Adrenal gland (tissue), 19 donors: ENCODE measurements at places on chromosomes 13 and 19.

- no peak for DNase-seq
Measured at GRCh38 chr19:41919948-41920712, 8.1 kb downstream of the ERFL start.

DNA sequence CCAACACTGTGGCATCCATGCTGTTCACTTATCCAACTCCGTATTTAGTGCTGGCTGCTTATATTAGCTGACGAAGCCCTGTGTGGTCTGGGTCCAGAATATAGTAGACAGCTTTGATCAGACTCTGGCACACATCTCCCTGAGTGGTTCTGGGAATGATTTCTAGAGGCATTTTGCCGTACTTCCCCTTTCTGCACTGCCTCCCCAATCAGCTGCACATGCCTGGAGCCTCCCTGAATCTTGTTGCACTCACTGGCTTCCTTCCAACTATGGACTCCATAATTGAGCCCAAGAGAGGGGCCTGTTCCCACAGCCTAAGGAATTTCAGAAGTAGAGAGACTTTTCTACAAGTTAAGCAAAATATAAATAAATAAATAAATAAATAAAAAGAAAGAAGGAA, 30.4 kb upstream of the PCDH8 start:
- no peak for DNase-seq

DNA sequence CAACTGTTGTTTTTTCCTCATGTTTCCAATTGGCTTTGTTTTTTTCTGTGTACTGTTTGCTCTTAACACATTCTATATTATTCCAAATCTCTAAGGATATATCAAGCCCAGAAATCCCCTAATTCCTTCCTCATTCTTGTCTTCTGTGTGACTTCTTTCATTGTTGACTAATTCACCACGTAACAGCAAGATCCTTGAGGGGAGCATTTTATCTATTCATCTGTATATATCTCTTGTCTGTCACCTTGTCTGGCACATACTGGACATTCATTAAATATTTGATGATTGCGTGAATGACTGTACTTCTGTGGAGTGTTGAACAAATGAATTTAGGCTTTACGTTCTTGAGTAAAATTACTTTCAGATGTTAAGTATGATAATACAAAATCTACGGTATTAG, 44.8 kb upstream of the OLFM4 start:
- DNase-seq = no peak

DNA sequence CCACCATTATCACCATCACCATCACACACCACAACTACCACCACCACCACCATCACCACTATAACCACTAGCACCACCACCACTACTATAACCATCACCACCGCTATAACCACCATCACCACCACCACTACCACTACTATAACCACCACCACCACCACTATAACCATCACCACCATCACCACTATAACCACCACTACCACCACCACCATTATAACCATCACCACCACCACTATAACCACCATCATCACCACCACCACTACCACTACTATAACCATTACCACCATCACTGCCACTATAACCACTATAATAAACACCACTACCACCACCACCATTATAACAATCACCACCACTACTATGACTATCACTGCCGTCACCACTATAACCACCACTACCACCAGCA, 173.2 kb downstream of the DCLK1 start:
- no peak for DNase-seq

DNA sequence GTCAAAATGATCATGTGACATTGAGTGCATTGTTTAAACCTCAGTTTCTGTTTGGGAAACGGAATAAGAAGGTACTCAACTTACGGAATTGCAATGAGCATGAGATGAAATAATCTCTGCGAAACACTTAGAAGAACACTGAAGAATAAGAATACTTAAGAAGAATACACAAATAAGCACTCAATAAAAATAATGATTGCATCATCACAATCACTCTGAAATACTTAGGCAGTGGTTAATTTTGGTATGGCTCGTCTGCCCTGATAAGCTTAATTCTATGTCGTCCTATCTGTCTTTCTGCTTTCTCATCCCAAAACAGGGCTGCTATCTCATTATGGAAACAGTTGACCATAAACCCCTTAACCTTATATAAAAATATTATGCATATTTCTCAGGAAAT, 823.6 kb downstream of the DIAPH3 start:
- DNase-seq = no peak

- no peak for DNase-seq
Measured at GRCh38 chr13:18943273-18943672, 238.4 kb downstream of the TUBA3C start.

- DNase-seq = no peak
Measured at GRCh38 chr13:107942030-107942617, 273.2 kb downstream of the LIG4 start.

- DNase-seq = peak; percentile 47
Measured at GRCh38 chr19:35170359-35171061, 16.0 kb downstream of the FXYD5 start.

- DNase-seq = no peak
Measured at GRCh38 chr19:17455308-17456123, 5.2 kb downstream of the NXNL1 start.

- DNase-seq = no peak
Measured at GRCh38 chr13:72959643-72960042, 99.2 kb upstream of the KLF5 start.

- no peak for DNase-seq
Measured at GRCh38 chr13:100645382-100645781, 29.2 kb downstream of the TMTC4 start.
